Activated CD4-positive, alpha-beta T cell treated with anti-CD3 and anti-CD28 coated beads for 48 hours (primary cell): ENCODE measurements at places on chromosomes 1 and 21.

- no peak for DNase-seq
Observed at GRCh38 chr1:12194666-12195216, 27.9 kb downstream of the TNFRSF1B start.

DNA sequence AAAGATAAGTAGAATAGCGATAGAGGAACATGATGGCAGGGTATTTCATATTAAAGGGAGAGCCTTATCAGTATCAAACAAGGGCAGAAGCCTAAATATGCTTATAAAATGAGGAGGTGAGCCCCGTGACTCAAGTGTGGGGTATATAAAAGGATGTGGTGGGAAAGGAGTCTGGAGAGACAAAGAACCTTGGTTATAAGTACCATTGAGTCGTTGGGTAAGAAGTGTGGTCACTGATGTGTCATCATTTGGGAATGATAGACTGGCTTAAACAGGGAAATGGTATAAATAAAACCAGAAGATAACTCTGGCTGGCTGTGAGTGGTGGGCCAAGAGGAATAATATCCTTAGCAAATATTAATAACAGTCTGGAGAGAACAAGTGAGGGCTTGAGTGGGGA lies 10.9 kb upstream of the CD5L start:
- DNase-seq = no peak

DNA sequence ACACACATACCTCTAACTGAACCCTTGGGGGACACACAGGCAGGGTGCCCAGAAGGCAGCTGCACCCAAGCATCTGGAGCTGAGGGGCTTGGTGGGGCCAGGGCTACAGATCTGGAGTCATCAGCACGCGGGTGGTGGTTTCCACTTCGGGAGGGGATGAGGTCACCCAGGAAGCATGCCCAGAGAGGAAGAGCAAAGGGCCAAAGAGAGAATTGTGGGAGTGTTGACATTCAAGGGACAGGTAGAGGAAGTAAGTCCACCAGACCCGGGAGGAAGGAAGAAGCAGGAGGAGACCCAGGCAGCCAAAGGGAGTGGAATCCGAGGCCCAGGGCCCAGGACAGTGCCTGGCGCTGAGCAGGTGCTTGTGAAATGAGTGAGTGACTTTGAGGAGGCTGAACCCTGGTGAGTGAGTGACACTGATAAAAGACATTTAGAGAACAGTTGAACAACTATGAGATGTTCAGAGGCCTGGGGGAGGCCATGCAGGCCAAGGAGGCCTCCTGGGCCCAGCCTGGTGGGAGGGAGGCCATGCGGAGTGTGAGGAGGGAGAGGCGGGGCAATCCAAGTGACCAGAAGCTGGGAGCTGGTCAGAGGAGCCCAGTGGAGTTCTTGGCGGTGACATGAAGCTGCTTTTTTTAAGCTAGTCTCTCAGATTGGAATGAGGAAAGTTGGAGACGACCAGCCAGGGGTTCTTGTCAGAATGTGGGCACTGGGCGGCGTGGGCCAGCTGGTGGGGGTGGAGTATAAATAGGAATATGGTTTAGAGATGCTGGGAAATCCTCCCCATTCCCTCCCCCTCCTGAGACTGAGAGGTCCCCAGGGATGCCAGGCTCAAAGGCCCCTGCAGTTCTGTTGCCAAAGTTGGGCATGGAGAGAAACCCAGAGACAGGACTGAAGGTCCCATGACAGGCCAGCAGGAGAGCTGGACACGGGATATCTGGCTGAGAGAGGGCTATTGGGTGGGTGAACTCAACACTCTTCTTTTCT lies 7.9 kb downstream of the CDK18 start:
- DNase-seq = no peak

DNA sequence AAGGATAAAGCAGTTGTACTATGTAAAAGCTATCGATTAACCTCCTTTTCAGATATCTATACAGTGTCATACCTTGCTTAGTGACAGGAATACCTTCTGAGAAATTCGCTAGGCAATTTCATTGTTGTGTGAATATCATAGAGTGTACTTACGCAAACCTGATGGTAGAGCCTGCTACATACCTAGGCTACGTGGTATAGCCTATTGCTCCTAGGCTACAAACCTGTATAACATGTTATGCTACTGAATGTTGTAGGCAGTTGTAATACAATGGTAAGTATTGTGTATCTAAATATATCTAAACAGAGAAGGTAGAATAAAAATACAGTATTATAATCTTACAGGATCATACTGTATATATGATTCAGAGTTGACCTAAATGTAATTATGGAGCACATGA lies 26.5 kb downstream of the FLVCR1 start:
- no peak for DNase-seq

DNA sequence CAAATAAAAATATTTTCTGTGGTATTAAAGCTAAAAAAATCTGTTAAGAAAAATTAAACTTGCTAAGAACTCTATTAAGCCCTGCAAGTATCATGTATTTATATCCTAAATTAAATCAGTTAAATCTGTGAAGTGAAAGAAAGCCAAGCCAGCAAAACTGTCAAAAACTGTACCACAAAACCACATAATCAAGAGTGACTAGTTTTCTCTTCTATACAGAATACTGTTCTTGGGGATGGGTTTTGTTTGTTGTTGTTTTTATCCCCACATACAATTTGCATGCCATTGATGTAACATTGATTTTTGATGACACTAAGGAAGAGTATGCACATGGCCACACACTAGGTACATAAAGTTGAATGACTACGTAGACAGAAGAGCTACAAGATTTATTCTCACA lies 20.4 kb downstream of the DPH5 start:
- no peak for DNase-seq

- DNase-seq = no peak
Observed at GRCh38 chr1:162571696-162572095, 10.2 kb downstream of the UAP1 start.

DNA sequence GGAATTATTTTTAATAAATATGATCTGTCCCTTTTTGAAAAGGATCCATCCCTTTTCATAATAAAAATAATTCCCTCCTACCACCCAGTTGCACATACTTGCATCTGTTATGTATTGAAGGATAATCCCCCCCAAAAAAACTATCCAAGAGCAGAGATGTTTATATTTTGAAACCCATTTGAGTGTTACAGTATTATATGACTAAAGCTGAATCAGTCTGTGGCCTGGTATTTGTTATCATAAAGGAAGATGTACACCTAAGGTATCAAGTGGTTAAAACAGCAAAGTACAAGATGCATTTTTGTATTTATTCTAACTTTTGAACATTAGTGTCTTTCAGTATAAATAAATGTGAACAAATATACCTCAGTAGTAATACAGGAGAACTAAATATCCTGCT lies 12.7 kb upstream of the TGFB2 start:
- DNase-seq = no peak

GRCh38 chr1:168004531-168004930 lies 67.7 kb upstream of the MPC2 start:
- DNase-seq = no peak

DNA sequence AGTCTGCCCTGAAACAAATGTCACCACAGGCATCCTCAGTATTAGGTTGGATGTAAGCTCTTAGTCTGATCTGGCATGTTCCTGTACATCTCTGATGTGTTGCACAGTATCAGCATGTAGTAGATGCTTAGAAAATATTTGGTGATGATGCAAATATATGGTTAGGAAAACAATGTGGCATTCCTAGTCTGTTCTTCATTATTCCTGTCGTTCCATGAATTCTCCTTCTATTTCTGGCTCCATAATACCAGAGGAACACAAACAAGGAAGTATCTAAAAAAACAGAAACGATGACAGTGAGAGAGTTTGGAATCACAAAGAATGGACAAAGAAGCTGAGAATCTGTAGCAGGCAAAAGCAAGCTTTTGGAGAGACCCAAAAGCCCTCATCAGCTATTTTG lies 236.6 kb downstream of the HHAT start:
- DNase-seq = no peak

- no peak for DNase-seq
Observed at GRCh38 chr1:125065092-125065820, 3880.5 kb downstream of the SRGAP2C start.

GRCh38 chr1:1240822-1241587 lies 5.5 kb downstream of the C1QTNF12 start:
- DNase-seq = no peak

DNA sequence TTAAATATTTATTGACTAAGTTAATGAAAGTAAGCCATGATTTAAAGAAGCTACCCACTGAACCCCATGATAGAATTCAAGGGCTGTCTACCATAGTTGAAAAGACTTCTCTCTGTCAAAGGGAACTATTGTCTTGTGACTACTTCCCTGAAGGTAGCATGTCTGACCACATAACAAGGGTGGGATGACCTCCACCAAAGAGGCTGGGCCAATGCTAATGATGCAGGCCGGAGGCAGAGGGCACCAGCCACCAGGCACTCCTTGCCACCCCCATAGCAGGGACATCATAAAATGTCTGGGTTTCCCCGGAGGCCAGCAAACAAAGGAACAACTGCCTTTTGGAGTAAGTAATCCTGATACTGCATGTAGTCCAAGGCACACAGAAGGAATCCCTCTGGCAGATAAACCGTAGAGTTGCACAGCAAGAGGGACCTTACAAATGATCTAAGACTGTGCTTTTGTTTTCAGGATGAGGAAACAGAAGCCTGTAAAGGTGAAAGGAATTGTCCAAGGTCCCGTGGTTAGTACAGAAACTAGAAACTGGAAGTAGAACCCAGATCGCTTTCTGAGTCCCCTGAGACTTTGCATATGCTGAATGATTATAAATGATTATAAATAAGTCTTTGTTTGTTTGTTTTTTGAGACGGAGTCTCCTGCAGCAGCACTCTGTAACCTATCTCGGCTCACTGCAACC lies 33.5 kb upstream of the ITPKB start:
- DNase-seq = no peak

DNA sequence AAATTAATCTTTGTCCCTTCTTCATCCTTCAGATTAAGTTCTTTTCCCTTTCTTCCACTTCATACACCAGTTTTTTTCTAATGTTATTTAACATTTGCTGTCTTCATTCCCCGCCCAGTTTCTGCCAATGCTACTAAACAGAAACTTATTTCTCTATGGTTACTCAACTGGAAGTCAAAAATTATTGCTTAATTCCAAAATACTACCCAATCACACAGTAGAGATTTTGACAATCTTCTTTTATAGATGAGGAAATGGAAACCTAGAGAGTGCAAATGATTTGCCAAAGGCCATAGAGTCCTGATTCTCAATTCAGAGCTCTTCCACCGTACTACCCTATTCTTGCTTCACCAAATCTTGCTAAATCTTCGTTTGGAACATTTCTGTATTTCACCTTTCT lies 58.1 kb upstream of the SH3GLB1 start:
- DNase-seq = no peak

- DNase-seq = no peak
Observed at GRCh38 chr1:44288883-44289282, 66.2 kb downstream of the ERI3 start.

GRCh38 chr1:160101037-160101716 lies 2.8 kb upstream of the IGSF8 start:
- DNase-seq = peak; percentile 82

DNA sequence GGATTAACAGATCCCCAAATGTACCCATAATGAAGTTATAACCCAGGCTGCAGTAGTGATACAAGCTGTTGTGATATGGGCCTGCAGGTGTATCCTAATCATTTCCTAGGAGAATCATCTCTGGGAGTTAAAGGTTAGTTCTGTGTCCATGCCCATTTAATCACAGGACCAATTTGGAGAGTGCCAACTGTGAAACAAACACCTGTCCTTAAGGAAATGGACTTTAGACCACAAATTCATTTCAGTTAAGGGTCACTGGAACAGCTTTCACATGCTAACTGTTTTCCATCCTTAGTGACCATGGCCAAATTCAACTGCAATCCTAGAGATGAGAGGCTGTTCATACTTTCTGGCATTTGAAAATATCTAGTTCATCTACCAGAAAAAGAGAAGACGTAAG lies 160.9 kb downstream of the GPATCH2 start:
- no peak for DNase-seq
